ENCODE measurements at places on chromosomes 6 and 20. TPM values are rescaled to one million over a fixed set of nuclear protein-coding genes. Genes with fewer than 3 reads are reported as not detected.

Gene NFATC2
- 10.1 TPM for total RNA-seq

Gene R3HDML
- total RNA-seq = not detected

Gene LAMA5
- total RNA-seq = 283 TPM

Gene PCED1A
- 22.7 TPM for total RNA-seq

Gene ZSCAN9
- total RNA-seq = 18.6 TPM

GRCh38 chr6:105898286-105898685 lies 187.8 kb upstream of the PRDM1 start:
- DNase-seq = no peak

- DNase-seq = no peak
Measured at GRCh38 chr6:54516321-54516720, 208.1 kb downstream of the TINAG start.

DNA sequence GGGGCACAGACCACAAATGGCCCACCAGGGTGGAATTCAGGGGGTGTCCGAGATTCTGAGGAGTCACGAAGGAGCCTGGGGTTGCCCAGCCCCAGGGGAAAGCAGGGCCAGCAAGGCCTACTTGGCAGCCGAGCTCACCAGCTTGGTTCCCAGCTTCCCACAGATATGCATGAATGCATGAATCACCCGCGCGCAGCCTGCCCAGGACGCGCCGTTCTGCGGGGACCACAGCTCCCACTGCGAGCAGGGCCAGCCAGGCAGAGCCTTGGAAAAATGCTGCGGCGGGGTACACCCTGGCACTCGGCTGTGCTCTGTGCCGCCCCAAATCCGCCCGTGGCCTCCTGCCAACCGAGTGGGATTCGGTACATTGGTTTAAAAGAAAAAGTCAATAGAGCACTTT lies 211.0 kb downstream of the NFATC2 start:
- no peak for DNase-seq

GRCh38 chr6:8545336-8545735 lies 110.0 kb upstream of the SLC35B3 start:
- DNase-seq = no peak

- no peak for DNase-seq
Measured at GRCh38 chr20:39885975-39886649, 802.9 kb downstream of the MAFB start.

GRCh38 chr20:49668181-49668877 lies 45.3 kb downstream of the B4GALT5 start:
- DNase-seq = no peak

GRCh38 chr6:87718662-87719433 lies 16.8 kb upstream of the AKIRIN2 start:
- DNase-seq = no peak

GRCh38 chr6:170135461-170135820 lies 155.4 kb downstream of the DLL1 start:
- no peak for DNase-seq

DNA sequence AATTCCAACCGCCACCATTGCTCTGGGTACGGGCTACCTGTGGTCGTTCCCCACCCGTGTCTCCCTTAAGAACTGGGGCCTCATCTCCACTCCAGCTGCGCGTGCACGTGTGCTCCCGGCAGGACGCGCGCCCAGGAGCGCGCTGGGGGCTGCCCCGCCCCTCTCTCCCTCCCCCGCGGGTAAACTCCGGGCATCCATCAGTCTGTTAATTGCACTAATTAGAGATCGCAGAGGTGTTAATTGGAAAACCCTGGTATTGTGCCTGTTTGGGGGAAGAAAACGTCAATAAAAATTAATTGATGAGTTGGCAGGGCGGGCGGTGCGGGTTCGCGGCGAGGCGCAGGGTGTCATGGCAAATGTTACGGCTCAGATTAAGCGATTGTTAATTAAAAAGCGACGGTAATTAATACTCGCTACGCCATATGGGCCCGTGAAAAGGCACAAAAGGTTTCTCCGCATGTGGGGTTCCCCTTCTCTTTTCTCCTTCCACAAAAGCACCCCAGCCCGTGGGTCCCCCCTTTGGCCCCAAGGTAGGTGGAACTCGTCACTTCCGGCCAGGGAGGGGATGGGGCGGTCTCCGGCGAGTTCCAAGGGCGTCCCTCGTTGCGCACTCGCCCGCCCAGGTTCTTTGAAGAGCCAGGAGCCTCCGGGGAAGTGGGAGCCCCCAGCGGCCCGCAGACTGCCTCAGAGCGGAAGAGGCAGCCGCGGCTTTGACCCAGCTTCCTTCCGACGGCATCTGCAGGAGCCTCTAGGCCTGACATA lies 14.4 kb downstream of the FOXP4 start:
- no peak for DNase-seq
